D721Med (cell line): ENCODE measurements at places on chromosomes 2 and 18.

DNA sequence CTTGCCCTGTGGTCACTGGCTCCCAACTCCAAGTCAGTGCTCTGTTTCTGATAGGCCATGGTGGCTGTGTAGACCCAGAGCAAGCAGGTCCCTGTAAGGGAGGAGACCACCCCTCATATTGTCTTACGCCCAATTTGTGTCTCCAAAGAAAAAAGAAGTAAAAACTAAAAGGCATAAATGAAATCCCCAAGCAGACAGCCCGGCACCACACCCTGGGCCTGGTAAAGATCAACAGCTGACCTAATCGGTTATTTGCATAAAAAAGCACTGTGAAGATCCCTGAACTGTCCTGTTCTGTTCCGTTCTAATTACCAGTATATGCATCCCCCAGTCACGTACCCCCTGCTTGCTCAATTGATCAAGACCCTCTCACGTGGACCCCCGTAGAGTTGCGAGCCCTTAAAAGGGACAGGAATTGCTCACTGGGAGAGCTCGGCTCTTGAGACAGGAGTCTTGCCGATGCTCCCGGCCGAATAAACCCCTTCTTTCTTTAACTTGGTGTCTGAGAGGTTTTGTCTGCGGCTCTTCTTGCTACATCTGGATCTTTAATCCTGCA is 364.1 kb upstream of the HS6ST1 start:
- DNase-seq, result no peak

GRCh38 chr18:23661735-23662308 is 889 bp downstream of the ANKRD29 start:
- DNase-seq, result no peak

DNA sequence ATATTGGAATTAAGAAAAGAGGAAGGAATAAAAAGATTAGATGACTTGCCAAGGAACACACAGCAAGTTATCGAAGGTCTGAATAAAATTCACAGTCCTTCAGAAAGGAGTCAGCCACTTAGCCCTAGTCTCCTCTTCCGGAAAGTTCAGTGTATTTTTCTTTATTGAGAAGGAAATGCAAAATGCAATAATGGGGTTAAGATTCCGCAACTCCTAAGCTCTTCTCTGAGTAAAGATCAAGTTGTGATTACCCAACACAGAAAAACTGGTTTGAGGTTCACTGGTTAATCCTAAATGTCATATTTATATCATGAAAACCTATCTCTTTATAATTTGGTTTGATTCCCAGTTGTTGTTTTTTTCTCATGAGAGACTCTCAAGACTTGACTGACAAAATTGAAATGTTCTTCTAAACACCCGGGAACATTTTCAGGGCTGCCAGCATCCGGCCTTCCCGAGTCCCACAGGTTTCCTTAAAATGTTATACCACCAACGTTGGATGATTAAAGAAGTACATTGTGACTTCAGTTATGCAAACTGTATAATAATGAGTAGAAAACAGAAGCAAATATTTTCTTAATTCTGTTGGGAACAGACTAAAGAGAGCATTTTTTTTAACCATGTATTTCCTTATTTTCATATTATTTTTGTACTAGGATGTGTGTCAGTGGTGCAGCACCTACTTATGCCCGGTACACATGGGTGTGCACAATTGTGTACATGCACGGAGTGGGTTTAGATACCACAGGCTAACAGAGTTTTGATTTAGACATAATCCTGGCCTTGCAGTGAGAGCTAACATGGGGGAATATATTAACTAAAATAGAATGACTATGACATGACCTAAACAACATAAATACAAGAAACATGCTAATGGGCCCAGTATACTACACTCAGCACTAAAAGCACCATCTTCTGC is 100.2 kb downstream of the STK39 start:
- no peak for DNase-seq

DNA sequence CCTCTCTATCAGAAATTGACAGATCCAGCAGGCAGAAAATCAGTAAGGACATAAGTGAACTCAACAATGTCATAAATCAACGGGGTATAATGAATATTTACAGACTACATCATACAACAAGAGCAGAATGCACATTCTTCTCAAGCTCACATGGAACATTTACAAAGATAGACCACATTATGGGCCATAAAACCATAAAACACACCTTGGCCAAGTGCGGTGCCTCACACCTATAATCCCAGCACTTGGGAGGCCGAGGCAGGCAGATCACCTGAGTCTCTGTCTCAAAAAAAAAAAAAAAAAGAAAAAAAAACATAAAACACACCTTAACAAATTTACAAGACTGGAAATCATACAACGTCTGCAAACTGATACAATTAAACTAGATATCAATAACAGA is 36.7 kb downstream of the FBXO15 start:
- DNase-seq, result no peak

DNA sequence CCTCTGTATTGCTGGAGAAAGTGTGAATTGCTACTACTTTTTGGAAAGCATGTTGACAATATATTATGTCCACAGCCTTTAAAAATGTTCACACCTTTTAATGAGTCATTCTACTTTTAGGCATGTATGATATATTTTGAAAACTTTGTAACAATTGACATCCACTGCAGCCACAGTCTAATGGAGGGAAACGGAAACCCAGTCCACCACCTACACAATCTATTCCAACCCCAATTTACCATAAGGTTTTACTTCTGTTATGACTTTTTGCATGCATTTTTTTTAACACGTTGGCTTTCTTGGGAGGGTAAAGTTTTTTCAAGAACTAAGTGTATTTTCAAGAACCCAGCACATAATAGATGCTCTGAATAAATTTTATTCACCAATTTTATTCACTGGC is 38.5 kb upstream of the ATP8B1 start:
- no peak for DNase-seq

GRCh38 chr2:112277596-112278220 is 2.3 kb downstream of the ZC3H6 start:
- no peak for DNase-seq
